DMS153 (cell line): ENCODE measurements at places on chromosomes 2 and 18.
A peak's percentile ranks its signal among the peaks of the same experiment; 100 is the strongest.

DNA sequence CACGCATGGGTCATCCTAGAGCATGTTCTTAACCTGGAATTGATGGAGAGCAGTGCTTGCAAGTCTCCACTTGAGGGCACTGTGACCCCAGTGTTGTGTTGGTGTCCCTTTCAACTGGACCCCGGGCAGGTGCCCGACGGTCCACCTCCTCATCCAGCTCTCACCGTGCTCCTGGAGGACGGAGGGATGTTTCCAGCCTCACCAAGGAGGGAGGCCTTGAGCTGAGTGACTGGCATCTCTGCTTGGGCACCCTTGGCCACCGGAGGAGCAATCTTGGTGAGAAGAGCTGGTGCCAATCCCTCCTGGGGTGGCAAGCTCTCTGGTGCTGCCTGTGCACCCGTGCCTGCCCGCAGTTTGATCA lies 45.4 kb upstream of the ASB18 start:
- DNase-seq = no peak

DNA sequence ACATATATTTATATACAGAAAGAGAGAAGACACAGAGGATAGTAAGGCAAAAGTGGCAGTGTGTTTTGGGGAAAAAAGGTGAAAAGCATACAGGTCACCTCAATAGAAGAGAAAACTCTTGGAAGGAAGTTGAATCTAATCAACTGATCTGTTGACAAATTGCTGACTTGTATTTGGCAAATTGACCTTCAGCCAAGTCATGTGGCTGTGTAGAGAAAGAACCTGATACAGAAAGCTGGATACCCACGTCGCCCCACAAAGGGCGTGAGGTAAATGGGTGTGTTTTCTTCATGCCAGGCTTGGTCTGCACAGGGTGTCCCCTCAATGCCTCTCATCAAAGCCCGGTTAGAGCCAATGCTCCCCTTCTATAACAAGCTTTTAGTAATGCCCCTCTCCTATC lies 230.0 kb upstream of the KLHL29 start:
- DNase-seq = no peak

GRCh38 chr2:231674587-231675338 lies 33.6 kb upstream of the PTMA start:
- DNase-seq = peak; percentile 34

DNA sequence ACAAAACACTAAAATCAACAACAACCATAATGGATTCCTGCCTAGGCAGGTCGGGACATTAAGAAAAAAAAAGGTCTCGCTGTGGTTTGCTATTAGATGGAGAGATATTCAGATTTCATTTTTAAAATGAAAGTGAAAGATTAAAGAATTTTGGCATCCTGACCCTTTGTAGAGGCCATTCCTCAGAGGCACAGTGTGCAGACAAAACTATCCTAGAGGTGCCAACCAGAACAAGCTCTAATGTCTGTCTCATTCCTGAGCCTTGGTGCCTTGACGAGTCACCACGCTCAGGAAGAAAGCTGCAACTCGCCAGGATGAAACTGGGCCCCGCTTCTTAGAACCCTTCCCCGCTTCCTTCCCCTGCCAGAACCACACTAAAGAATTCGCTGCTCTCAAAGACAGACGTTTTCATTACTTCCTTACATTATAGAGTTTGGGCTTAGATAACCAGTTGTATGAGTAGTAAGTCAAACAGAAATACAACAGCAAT lies 156.0 kb downstream of the TGIF1 start:
- no peak for DNase-seq

DNA sequence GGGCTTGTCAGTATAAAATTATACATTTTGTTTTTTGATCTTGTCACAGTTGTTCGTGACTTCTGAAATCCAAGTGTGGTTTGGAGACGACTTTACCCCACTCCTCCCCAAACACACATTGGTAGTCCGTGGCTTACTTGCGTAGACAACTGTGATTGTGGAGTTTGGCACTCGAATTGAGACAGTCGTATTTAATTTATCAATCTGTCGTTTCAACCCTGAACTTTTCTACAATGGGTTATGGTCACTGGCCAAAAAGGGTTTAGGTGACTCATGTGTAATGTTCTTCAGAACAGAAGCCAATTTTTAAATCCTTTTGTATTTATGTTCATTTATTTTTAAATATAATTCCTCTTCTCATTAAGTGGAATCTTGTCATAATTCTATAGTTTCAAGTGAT lies 129.9 kb downstream of the SPTBN1 start:
- no peak for DNase-seq

DNA sequence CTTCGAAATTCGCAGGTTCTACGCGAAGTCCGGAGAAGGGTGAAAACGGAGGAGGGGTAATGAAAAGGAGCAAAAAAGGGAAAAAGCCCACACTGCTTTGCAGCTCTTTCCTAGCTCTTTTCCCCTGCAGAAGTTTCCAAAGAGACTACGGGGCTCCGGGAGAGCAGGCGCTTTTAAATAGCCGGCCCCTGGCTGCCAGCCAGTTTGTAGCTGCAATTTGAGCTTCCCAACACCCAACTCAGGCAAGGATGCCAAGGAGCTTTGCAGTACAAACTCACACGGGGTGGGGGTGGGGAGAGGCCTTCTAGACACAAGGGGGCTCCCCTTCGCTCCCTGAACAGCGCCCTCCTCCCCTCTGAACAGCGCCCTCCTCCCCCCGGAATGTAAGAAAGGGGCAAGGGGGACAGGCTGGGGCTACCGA lies at the start of gene IGFBP5:
TSS of gene IGFBP5 (minus strand) at position 149 of the 421 bp plus-strand sequence. CDS start 774 bp downstream, outside the sequence.
- DNase-seq = peak; percentile 82

- no peak for DNase-seq
Observed at GRCh38 chr2:41791523-41791922, 256.3 kb upstream of the PKDCC start.

DNA sequence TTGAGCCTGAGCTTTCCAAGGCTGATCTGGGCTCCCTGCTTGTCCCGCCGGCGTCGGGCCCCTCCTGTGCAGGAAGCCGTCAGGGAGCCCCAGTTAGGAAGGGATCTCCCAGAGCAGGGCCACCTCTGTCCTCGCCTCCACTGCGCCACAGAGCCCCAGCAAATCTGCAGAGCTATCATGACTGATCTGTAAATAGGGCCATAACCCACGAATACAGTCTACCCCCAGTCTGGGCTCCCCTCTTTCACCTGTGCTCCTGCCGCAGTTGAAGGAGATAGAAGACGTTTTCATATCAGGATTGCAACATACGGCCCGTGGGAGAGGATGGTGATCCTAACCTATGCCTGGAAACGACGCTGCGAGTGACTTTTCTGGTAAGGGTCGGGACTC lies 138.7 kb downstream of the PTGR3 start:
- no peak for DNase-seq

DNA sequence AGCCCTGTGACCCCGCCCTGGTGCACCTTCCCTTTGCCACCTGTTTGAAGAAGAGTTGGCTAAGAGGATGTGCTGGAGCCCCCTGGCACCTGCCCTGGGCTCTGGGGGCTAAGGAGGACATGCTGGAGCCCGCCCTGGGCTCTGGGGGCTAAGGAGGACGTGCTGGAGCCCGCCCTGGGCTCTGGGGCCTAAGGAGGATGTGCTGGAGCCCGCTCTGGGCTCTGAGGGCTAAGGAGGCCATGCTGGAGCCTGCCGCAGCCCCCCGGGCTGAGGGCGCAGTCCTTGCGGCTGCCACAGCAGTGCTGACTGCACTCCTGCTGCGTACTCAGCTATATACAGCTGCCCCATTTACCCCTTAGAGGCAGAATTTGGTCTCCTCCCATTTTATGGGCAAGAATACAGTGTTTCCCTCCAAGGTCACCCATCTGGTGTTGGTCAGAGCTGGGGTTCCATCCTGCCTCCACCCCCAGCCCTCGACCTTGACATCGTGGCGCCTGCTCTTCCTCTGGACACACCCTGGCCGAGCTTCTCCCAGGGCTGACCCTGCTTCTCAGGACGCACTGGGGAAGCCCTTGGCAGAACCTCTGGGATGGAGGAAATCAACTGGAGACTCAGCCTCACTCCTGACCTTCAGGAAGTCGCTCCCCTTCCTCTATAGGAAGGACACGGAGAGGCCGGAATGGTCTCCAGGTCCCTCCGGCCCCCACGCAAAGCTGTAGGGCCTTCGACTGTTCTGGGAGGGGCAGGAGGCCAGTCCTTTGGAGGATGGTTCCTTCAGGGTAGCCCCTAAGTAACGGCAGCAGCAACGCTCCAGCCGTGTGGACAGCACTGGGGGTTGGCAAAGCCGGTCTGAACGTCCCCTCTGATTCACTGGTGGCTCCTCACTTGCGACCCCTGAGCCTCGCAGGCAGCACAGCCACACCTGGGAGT lies 65.0 kb upstream of the HPCAL1 start:
- no peak for DNase-seq

- no peak for DNase-seq
Observed at GRCh38 chr2:119005051-119005450, 63.1 kb downstream of the MARCO start.

GRCh38 chr2:216987252-216987821 lies 127.5 kb upstream of the TNP1 start:
- DNase-seq = peak; percentile 19

DNA sequence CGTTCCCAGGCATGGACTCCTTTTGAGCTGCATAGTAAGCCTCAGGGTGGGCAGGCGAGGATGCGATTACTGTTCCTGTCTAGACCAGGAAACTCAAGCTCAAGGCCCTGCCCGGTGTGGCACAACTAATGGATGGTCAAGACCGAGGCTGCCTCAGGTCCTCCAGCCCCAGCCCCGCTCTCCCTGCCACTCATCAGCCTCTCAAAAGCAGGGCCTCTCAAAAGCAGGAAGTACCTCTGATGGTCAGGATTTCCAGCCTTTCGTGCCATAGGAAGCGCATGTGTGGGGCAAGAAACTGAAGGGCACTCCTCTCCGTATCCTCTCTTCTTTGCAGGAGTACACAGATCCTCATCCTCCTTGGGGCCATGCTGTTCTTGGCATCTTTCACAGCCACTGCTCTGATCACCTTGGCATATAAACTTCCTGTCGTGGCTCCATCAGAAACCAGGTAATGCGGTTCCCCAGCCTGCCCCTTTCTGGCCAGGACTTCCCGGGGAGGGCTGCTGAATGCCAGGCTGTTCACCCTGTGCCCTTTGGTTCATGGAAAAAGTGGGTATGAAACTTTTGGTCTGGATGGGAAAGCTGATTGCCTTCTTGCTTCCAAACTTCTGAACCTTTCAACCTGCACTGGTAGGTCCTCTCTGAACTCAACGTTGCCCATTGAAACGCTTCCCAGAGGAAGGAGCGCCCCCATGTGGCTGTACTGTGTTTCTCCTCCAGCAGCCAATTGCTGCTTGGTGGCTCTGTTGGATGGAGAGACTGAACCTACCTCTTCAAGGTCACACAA lies 82.8 kb upstream of the SEC11C start:
- peak; percentile 45 for DNase-seq

DNA sequence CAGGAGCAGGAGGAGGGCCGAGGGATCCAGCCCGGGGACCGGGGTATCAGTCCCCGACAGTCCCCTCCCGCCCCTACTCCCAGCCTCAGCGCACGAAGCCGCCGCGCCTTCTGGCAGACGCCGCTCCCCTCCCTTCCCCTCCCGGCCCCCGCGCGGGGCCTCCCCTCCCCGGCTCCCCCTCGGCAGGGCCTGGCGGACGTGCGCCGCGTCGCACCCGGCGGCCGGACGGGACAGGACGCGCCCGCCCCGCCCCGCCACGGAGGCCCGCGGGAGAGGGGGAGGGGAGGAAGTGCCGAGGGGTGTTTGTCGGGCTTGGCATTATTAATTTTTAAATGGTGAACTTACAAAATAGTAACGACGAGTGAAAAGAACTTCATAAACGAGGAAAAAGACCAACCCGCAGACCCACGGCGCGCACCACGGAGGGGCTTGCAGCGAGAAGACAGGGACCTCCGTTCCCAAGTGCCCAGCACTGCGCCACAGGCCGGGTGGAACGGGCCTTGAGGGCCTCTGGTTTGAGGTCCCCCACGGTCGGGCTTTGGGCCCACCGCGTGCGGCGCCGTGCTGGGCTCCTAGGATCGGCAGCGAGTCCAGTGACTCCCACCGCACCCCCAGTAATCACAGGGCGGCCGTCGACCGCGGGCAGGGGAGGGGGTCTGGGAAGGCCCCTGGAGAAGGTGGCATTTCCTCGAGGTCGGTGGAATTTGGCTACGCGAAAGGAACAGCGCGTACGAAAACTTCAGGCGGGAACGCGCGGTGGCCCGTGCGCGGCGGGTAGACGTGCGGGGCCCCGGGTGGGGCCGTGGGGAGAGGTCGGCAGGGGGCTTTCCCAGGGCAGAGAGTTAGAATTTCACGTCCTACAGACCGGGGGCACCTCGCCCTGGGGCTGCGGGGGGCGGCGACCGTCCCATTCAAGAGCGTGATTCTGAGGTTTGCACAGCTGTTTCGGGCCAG lies 954 bp upstream of the CTDSP1 start:
- DNase-seq = peak; percentile 38

GRCh38 chr2:139159177-139159576 lies 379.0 kb upstream of the NXPH2 start:
- DNase-seq = no peak

DNA sequence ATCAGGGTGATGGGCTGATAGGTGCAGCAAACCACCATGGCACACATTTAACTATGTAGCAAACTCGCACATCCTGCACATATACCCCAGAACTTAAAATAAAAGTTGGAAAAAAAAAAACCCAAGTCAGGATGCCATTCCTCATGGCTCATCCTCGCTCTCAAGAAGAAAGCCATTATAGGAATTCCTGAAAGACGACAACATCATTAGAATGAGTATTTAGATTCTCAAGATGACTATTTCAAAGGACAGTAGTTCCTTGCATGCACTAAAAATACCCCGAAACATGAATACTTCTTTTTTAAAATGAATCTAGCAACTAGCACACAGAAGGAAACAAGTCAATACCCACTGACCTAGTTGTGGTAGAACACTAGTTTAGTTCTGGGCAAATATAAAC lies 285.8 kb upstream of the REV1 start:
- no peak for DNase-seq

DNA sequence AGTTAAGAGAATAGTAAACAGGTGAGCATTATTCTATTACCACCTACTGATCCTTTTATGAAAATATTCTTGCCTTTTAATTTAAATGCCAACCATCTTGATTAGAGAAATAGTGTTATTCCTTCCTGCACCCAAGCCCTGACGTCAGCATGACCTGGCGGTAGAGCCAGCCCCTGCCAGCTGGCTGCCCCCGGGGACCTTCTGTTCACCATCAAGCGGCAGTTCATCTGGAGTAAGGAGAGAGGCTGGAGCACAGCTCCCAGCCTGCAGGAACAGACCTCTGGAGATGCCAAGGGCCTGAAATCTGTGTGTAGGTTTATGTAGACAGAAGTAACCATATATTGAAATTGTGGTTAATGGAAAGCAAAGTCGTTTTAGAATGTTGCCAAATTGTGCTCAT lies 171.8 kb downstream of the GBX2 start:
- DNase-seq = no peak

GRCh38 chr2:118090387-118091139 lies 2.3 kb downstream of the INSIG2 start:
- DNase-seq = no peak

GRCh38 chr2:222944552-222944951 lies 83.7 kb downstream of the ACSL3 start:
- DNase-seq = no peak

DNA sequence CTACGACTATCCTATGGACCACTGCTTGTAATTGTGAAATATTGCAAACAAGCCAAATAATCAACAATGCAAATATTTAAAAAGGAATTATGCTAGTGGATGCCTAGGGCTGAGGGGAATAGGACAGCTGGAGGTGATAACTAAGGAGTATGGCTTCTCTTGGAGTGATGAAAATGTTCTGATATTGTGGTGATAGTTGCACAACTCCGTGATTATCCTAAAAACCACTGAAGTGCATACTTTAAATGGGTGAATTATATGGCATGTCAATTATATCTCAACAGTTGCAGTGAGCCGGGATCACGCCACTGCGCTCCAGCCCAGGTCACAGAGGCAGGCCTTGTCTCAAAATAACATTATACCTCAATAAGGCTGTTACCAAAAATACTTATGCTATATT lies 125.1 kb upstream of the SH3BP4 start:
- DNase-seq = no peak
